AG20443 (cell line): ENCODE measurements at places on chromosomes 3 and 15.

- DNase-seq, result no peak
Observed at GRCh38 chr15:31223478-31224350, 102.9 kb upstream of the KLF13 start.

GRCh38 chr3:161770484-161771386 lies 274.1 kb downstream of the OTOL1 start:
- no peak for DNase-seq

DNA sequence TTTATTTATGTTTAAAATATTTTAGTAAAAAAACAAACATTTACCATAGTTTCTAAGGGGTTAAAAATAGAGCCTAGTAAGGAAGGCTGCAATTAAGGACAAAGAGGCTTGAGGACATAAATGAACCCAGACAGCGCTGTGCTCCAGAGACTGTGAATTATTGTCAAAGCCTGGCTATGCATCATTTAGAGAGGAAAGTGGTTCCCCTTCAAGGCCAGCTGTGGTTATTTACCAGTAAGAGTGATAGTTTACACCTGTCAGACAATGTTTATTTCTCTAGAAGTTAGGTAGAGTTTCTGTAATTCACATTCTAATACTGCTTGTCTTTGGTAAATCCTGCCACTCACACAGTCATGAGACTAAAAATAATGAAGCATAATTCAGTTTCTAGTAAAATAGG lies 32.4 kb upstream of the PIK3R4 start:
- no peak for DNase-seq

- DNase-seq, result no peak
Observed at GRCh38 chr3:125050488-125051090, 5.2 kb downstream of the HEG1 start.

DNA sequence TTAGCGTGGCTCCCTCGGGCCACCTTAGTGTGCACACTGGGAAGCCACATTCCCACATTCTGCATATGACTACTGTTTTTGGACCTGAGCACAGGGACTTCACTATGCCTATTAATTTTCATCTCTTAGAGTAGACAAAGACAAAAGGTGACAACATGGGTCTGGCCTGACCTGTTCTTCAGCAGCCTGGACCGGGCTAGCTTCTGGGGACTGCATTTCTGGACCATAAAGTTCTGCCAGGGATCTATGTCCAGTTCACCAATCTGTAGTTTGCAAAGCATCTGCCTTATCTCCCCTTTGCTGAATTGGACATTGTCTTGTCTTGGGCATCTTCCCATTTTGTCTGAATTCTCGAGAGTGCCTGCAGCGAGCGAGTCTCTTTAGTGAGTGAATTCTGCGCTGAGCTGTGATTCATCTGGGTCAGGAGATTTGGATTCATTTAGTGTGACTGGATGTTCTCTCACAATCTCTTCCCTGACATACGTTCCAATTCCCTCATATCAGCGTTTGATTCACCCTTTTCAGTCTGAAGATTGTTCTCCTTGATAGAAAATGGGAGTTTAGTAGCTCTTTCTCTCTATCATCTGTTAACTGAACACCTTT lies 112.2 kb upstream of the PLXNA1 start:
- DNase-seq, result no peak

GRCh38 chr3:174440253-174440701 lies 418.9 kb upstream of the NAALADL2 start:
- DNase-seq, result peak; percentile 11
